Cardiac muscle cell (in vitro differentiated cells and primary cell): ENCODE measurements at places on chromosomes 7 and 10. TPM values are rescaled to one million over a fixed set of nuclear protein-coding genes. Genes with fewer than 3 reads are reported as not detected.
A peak's percentile ranks its signal among the peaks of the same experiment; 100 is the strongest.

DNA sequence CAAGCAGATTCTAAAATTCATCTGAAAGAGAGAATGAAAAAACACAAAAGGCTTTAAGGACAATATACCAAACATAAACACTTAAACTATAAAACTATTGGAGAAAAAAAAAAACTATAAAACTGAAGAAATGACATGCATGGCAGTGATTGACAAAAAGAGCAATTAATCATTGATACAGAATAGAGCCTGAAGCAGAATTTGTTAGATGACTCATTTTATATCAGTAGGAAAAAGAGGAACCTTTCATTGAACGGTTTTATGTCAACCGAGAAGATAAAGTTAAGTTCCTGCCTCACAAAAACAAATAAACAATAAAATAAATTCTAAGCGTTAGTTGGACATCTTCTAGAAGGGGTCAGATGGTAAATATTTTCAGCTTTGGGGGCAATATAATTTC is 23.3 kb downstream of the NPY start:
- no peak overlapping the region for H3K4me3 ChIP-seq
- H3K27me3 ChIP-seq = no peaks in the 10 kb centered on the region
- no peak overlapping the region for H3K27ac ChIP-seq
- no peaks in the 10 kb centered on the region for H3K4me1 ChIP-seq

SLC26A5 gene
- 0.11 and 0.15 TPM in 2 replicates for total RNA-seq

GRCh38 chr10:108904163-108904838 is 1019.0 kb downstream of the XPNPEP1 start:
- H3K4me1 ChIP-seq = no peaks in the 10 kb centered on the region
- H3K4me3 ChIP-seq = no peak overlapping the region
- H3K27me3 ChIP-seq = no peaks in the 10 kb centered on the region
- H3K36me3 ChIP-seq = no peaks in the 10 kb centered on the region
- no peak overlapping the region for H3K27ac ChIP-seq
- no peak for DNase-seq

MMD2 gene
- not detected in 2 replicates for total RNA-seq

- no peaks in the 10 kb centered on the region for H3K36me3 ChIP-seq
- no peak overlapping the region for H3K4me3 ChIP-seq
- no peaks in the 10 kb centered on the region for H3K27me3 ChIP-seq
These were observed 82.0 kb upstream of the GTF2IRD1 start for GRCh38 chr7:74371381-74372341.

OR2A12 gene
- total RNA-seq = not detected in 2 replicates

DNA sequence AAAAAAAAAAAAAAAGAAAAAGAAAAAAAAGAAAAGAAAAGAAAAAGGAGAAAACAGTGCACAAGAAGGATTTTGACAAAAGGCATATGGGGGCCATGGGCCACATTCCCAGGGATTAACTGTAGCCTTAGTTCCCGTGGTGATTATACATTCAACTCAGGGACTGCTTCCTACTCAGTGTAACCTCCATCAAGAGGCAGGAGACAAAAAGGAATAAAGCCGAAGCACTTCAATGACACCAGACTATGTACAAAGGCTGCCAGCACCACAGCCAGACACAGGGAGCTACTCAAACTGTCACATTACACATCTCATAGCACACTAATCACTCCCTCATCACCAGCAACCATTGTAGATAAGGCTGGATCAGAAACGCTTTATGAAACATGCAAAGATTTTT is 5.1 kb upstream of the PMPCB start:
- DNase-seq = no peak
- H3K4me3 ChIP-seq = no peak overlapping the region
- no peaks in the 10 kb centered on the region for H3K4me1 ChIP-seq
- no peaks in the 10 kb centered on the region for H3K36me3 ChIP-seq
- H3K27me3 ChIP-seq = peaks cover 16% of the 10 kb centered on the region

DNA sequence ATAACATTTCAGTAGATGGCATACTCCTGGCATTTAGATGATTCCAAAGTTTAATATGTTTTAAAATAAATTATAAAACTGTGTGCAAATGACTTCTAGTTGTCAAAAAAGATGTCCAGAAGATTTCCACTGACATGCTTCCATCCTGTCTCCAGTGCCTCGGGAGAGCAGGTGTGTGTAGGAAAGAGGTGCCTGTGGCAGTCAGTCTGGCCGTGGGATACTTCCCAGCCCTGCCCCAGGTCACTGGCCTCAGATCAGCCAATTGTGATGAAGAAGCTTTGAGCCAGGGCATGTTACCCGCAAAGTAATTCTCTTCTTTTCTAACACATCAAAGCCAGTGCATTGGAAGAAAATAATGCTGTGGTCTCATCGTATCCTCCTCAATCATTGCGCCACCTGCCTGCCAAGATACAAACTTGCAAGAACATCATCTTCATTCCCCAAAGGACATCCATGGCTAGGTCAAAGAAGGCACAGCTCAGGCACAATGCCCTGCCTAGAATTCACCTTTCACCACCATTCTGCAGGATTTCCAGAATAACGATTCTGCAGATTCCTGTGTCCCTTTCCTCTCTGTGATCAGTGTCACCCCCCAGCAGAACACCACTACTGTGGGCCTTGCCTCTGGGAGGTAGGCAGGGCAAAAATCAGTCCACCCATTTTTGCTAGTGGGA is 6.3 kb upstream of the KCNMA1 start:
- H3K36me3 ChIP-seq = no peaks in the 10 kb centered on the region
- H3K4me1 ChIP-seq = no peaks in the 10 kb centered on the region
- peaks cover 39% of the 10 kb centered on the region for H3K27me3 ChIP-seq
- H3K27ac ChIP-seq = no peak overlapping the region

IFIT1B gene
- total RNA-seq = not detected in 2 replicates

GRCh38 chr7:13822678-13823077 is 166.8 kb downstream of the ETV1 start:
- no peaks in the 10 kb centered on the region for H3K36me3 ChIP-seq
- no peak for DNase-seq
- no peak overlapping the region for H3K4me3 ChIP-seq
- no peaks in the 10 kb centered on the region for H3K27me3 ChIP-seq
- H3K4me1 ChIP-seq = no peaks in the 10 kb centered on the region

THAP5 gene
- 16.5 and 24.1 TPM in 2 replicates for total RNA-seq

LRRC27 gene
- 12.8 and 19.0 TPM in 2 replicates for total RNA-seq

- no peaks in the 10 kb centered on the region for H3K36me3 ChIP-seq
- H3K4me1 ChIP-seq = no peaks in the 10 kb centered on the region
- peak; percentile 4 for DNase-seq
- no peak overlapping the region for H3K27ac ChIP-seq
- no peak overlapping the region for H3K4me3 ChIP-seq
These were observed 103.4 kb downstream of the FAM204A start for GRCh38 chr10:118238573-118239235.

GTF2I gene
- total RNA-seq = 221 and 367 TPM in 2 replicates

DNA sequence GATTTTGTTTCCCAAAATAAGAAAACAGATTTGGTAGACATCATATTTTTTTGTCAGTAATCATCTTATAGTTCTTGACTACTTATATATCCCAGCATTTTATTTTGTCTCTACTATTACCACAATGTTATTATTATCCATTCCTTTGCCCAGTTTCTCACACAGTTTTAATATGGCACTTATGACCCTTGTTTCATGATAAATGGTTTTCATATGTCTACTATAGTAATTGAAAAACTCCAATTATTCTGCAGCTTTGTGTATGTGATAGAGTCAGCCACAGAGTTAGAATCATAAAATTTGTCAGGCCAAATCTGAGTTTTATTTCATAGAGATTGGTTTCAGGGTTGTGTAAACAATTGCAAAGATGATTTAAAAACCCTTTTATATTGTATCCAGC is 203.9 kb downstream of the MALRD1 start:
- H3K36me3 ChIP-seq = no peaks in the 10 kb centered on the region
- DNase-seq = no peak
- H3K27ac ChIP-seq = no peak overlapping the region
- H3K4me1 ChIP-seq = no peaks in the 10 kb centered on the region
- no peak overlapping the region for H3K4me3 ChIP-seq
- no peaks in the 10 kb centered on the region for H3K27me3 ChIP-seq

CPEB3 gene
- 4.5 and 8.3 TPM in 2 replicates for total RNA-seq

GRCh38 chr7:25735674-25736242 is 416.2 kb upstream of the NFE2L3 start:
- peaks cover 11% of the 10 kb centered on the region for H3K4me1 ChIP-seq
- no peaks in the 10 kb centered on the region for H3K36me3 ChIP-seq
- no peaks in the 10 kb centered on the region for H3K27me3 ChIP-seq

LMOD2 gene
- total RNA-seq = 19.7 and 24.3 TPM in 2 replicates

DNA sequence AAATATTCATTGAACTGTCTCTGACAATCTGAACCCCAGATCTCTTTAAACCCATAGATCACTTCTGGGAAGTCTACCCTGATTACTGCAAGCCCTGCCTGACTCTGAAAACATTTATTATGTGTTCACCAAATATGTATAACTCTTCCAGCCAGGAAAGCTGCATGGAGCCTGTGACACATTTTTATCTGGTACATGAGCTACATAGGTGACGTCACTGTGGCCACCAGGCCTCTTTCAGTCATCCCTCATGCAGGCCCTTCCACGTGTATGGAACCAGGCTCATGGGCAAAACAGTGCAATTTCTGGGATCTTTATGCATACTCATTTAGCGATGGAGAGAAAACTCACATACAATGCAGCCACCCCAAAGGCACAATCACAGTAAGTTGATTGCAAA is 133.9 kb upstream of the NUPR2 start:
- H3K4me1 ChIP-seq = no peaks in the 10 kb centered on the region
- no peak for DNase-seq
- H3K27me3 ChIP-seq = no peaks in the 10 kb centered on the region
- H3K4me3 ChIP-seq = no peak overlapping the region
- H3K36me3 ChIP-seq = no peaks in the 10 kb centered on the region
- H3K27ac ChIP-seq = no peak overlapping the region

SERPINE1 gene
- 1.1 and 1.6 TPM in 2 replicates for total RNA-seq

SKAP2 gene
- total RNA-seq = 0.81 and 1.2 TPM in 2 replicates

GRCh38 chr10:74548676-74549075 is 277.7 kb upstream of the KAT6B start:
- H3K4me1 ChIP-seq = no peaks in the 10 kb centered on the region
- no peak overlapping the region for H3K27ac ChIP-seq
- H3K4me3 ChIP-seq = no peak overlapping the region
- no peaks in the 10 kb centered on the region for H3K36me3 ChIP-seq
- H3K27me3 ChIP-seq = no peaks in the 10 kb centered on the region

DNA sequence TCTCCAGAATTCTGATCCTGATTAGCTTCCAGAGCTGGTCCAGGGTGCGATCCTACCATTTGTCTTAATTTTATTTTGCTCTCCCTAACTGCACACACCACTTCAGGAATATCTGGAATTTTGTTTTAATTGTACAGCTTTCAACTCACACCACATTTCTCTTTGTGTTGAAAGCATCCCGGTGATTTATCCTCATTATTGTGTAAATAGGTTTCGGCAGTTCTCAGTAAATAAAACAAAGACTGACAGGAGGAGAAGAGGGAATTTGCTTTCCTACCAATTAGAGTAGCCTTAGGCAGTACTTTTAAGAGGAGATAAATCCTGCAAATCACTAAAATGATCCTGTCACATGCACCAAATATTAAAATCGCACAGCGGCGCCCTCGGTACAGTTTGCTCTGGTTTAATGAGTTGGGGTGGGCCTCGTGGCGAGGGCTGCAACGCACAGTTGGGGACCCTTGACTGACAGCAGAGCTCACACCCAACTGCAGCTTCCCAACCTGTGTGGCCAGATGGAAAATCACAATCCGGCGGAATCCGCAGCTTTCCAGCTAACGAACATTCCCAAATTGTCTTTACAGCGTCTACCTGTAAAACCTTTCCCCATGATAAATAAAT is 62.6 kb downstream of the EBF3 start:
- H3K36me3 ChIP-seq = no peaks in the 10 kb centered on the region
- H3K4me1 ChIP-seq = no peaks in the 10 kb centered on the region
- H3K27ac ChIP-seq = no peak overlapping the region

GRCh38 chr7:78777829-78778228 is 675.6 kb downstream of the MAGI2 start:
- no peaks in the 10 kb centered on the region for H3K27me3 ChIP-seq
- no peak overlapping the region for H3K27ac ChIP-seq
- no peaks in the 10 kb centered on the region for H3K36me3 ChIP-seq
- no peak for DNase-seq
- H3K4me3 ChIP-seq = no peak overlapping the region

DNA sequence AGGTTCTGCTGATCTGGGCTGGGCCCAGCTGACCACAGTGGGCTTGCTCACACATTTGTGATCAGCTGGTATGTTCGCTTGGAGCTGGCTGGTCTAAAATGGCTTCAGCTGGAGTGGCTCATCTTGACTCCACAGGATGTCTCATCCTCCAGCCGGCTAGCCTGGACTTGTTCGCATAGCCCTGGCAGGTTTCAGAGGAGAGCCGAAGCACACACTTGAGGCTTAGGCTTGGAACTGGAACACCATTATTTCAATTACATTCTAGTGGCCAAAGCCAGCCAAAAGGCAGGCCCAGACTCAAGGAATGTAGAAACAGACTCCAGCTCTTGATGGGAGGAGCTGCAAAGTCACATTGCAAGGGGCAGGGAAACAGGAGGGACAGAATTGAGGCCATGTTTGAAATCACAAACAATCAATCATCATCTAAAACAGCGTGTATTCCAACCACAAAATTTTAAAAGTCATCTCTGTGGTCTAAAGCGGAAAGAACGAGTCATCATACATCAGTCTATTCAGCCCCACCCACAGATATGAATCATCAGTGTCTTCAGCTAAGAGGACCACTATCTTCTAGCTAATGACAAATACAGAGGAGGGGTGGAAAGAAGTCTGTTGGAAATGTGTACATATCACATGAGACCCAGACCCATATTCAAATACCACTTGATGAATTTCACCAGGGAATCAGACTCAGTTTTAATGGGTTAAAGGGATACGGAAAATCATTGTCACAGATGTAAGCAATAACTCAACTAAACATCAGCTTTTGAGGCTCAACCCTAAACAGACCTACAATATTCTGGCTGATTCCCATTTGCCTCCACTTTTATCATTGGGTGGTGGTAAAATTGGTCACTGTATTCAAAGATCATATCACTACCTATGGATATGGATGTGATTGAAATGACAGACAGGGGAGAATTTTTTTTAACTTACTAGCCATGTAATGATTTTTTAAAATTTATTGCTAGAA is 139.0 kb upstream of the MKLN1 start:
- DNase-seq = no peak
- no peak overlapping the region for H3K27ac ChIP-seq
- H3K27me3 ChIP-seq = no peaks in the 10 kb centered on the region
- H3K36me3 ChIP-seq = no peaks in the 10 kb centered on the region
- H3K4me1 ChIP-seq = no peaks in the 10 kb centered on the region
- H3K4me3 ChIP-seq = no peak overlapping the region

- H3K27me3 ChIP-seq = no peaks in the 10 kb centered on the region
- no peak overlapping the region for H3K27ac ChIP-seq
- no peaks in the 10 kb centered on the region for H3K4me1 ChIP-seq
- no peak for DNase-seq
- no peak overlapping the region for H3K4me3 ChIP-seq
These were observed 15.3 kb upstream of the C10orf90 start for GRCh38 chr10:126685756-126686155.

C10orf120 gene
- total RNA-seq = not detected in 2 replicates

- no peaks in the 10 kb centered on the region for H3K36me3 ChIP-seq
- no peaks in the 10 kb centered on the region for H3K4me1 ChIP-seq
- no peak overlapping the region for H3K4me3 ChIP-seq
These were observed 363.9 kb downstream of the GALNT17 start for GRCh38 chr7:71495828-71496227.

TMEM196 gene
- total RNA-seq = not detected in 2 replicates
